Stimulated activated CD8-positive, alpha-beta memory T cell treated with anti-CD3 and anti-CD28 coated beads, Interleukin-2, amount 100 ng/mL, for 1 hour (primary cell): ENCODE measurements at places on chromosomes 7 and 10.

GRCh38 chr7:41459623-41460261 lies 243.1 kb downstream of the INHBA start:
- no peak for DNase-seq

DNA sequence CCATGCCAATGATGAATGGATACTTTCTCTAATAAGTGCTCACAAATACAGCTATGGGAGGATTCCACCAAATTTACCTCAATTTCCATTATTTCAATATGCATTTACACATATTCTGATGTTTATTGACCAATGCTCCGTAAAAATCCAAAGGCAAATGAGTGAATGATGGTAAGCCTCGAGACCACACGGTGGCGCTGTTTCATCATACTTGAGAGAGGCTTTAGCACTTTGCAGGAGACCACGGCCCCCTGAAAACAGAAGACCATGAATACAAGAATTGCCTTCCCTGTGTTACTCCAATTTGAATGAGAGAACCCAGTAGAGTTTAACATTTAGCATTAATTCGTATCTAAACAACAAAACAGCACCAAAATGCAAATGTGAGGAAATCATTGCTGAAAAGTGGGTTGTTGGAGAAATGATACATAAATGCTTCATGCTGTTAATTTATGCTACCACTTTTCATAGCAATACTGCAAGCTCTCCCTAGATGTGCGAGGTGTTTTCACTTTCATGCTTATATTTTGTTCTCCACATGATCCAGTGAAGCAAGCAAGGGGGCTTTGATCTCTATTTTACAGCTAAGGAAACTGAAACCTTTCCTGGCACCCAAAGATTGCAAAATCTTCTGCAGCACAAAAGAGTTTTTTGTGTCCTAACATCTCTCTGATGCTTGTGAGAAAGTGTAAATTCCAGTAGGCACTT lies 35.4 kb downstream of the TRIL start:
- DNase-seq = peak; percentile 38

- DNase-seq = no peak
Observed at GRCh38 chr10:46239993-46240683, 46.7 kb upstream of the ANTXRL start.

DNA sequence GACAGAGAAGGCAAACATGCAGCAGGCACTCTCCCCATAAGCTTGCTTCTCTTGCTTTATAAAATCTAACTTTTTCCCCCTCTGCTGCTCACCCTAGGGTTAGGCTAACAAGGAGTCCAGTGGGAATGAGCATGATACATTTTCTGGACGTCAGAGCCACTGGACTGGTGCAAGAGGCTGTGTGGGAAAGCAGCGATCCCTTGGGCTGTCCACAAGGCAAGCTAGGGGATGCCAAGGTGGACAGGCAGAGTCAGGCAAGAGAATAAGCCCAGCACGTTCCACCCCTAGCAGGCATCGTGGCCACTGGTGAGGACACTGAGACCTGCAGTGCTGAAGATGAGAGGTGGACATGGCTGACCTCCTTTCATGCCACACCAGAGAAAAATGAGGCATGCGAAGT lies 290.9 kb upstream of the ZMIZ1 start:
- DNase-seq = no peak

DNA sequence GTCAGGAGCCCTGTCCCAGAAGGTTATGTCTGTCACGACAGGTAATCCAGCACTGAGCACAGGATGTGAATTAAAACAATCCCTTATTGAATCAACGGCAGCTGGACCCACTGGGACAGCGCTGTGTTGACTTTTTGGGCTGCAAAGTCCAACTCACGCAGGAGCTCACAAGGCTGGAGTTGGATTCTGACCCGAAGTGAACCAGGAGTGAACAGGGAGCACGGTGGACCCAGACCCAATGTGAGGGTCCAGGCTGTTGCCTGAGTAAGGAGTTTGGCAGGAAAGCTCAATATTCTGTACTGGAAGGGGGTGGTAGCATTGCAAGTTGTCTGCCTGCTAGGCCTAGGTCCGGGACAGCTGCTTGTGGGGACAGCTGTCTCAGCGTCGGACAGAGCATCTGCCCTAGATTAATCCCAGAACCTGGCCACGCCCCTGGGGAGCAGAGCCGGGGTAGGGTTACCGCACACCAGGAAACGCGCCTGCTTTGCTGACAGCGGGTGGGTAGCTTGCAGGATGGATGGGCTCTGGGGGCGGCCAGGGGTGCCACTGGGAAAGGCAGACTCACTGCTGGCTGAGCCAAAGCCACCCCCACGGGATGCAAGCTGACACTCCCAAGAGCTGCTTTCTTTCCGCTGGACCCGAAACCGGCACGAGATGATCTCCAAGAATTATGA lies 24.0 kb downstream of the COL26A1 start:
- DNase-seq = no peak

GRCh38 chr10:8043569-8044306 lies 10.8 kb upstream of the GATA3 start:
- DNase-seq = no peak
